ENCODE measurements at places on chromosomes 3 and 15. TPM values are rescaled to one million over a fixed set of nuclear protein-coding genes. Genes with fewer than 3 reads are reported as not detected.

DNA sequence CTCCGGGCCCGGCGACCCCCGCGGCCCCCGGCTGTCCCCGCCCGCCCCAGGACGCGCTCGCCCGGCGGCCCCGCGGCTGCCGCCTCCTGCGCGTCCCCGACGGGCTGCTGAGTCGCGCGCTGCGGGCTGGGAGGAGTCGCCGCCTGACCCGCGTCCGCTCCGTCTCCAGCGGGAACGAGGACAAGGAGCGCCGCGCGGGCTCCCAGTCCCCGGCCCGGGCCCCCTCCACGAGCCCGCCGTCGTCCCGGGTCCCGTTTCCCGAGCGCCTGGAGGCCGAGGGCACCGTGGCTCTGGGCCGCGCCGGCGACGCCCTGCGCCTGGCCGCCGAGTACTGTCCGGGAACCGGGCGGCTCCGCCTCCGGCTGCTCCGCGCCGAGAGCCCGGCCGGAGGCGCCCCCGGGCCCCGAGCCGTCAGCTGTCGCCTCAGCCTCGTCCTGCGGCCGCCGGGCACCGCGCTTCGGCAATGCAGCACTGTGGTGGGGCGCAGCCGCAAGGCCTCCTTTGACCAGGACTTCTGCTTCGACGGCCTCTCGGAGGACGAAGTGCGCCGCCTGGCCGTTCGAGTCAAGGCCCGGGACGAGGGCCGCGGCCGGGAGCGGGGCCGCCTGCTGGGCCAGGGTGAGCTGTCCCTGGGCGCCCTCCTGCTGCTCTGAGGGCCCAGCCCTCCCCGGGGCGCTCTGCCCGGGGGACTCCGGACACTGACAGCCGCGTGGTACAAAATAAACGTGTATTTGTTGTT is 1.5 kb downstream of the C2CD4A start:
- DNase-seq: peak; percentile 80

GRCh38 chr3:57864853-57865252 is 108.7 kb downstream of the SLMAP start:
- DNase-seq: no peak

DNA sequence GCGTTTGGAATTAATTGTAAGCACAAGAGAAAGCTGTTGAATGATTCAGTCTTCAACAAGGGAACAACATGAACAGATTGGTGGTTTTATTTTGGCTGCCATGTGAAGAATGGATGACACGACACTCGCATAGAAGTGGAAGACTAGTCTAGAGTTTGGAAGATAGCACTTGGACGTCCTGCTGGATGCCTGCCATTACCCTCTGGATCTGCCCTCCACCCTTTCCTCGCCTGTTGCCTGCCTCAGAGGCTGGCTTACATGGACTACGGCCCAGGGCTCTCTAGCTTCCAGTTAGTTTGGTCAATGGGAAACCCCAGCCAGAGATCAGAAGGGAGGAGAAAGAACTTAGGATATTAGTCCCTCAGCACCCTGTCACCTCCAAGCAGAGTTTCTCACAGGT is 493.5 kb downstream of the FHIT start:
- DNase-seq: no peak

DNA sequence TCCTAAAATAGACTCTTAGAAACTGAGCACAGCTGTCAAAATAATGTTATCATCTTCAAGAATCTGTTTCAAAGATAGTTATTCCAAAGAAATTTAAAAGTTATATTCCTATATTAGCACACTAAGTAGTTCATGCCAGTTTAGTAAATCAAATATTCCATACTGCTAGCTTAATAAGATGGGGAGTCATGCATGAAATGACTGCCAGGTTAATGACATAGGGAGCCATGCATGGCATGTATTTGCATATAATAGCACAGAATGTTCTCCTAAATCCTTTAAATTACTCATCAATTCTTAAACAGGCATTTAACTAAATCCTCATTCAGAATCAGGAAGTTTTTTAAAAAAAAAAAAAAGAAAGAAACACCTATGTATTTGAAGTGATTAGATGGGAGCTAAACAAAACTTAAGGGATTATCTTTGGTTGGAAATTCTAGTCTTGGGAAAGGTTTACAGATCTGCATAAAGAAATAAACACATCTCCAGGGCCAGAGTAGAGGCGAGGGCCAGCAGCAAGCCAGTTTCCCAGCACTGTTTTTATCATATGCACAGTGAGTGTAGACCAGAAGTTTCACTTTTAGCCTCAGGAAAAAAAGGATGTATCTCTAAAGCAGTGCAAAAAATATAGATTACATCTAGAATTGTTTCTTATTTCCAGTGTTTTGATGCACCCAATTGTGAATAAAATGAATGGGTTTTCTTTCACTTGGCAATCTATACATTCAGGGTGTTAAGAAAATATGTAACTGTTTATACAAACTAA is 366.4 kb upstream of the AGTR1 start:
- DNase-seq: no peak

SETMAR gene
- 25.1 TPM for total RNA-seq

TRIM42 gene
- total RNA-seq: not detected

PAQR5 gene
- 1.4 TPM for total RNA-seq

RHOV gene
- total RNA-seq: not detected
